ENCODE measurements at places on chromosomes 2 and 18.

DNA sequence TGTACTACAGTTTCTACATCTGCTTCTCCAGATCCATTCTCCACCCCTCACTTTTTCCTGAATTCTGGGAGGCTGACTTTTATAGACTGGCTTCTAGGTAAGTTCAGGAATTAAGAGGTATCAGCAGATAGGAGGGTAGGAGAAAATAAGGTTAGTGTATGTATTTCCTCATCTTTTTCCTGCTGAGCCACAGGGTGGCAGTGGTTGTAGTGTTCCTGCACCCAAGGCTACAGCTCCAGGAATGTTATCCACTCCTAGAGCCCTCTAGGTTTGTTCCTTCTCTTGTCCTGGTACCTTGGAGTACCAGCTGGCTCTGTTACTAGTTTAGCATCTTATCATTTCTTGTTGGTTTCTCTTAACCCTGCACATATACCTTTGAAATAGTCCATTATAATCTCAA lies 40.7 kb upstream of the C2orf66 start:
- DNase-seq, result peak; percentile 52

GRCh38 chr2:101361522-101361921 lies 25.8 kb downstream of the CREG2 start:
- DNase-seq, result no peak

GRCh38 chr18:64178860-64179259 lies 30.0 kb upstream of the LINC00305 start:
- DNase-seq, result no peak

DNA sequence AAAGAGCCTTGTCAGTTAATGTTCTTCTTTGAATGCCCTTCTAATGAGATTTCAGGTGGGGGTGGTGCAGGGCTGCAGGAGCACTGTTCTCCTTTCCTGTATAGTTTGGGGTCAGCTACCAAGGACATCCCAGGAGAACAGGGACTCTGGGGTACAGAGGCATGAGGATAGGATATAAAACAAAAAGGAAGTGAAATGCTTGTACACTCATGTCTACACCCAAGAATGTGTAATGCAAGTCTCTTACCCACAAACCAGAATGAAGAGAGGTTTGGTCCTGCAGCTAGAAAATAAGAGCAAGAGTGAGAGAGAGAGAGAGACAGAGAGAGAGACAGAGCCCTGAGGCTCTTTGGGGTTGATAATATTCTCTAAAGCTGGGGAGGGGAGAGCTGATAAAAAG lies 151.8 kb upstream of the KCTD1 start:
- DNase-seq, result no peak

- DNase-seq, result peak; percentile 79
Observed at GRCh38 chr2:149329489-149330126, 779 bp upstream of the LYPD6 start.

DNA sequence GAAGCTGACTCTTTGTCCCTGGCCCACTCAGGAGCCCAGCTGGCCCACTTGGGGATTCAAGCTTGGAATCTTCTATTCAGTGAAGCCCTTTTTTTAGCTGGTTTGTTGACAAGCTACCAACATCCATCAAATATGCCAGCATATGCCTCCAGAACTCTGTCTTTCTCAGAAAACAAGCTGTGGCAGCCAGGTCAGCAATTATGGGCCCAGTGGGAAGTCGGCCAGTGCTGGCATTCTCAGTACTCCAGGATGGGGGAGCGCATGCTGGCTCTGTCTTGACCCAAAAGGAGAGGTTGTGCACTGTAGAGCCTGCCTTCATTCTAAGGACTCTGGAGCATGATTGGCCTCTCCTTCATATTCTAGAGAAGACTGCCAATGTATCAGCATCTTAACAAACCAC lies 401.5 kb downstream of the CNTNAP5 start:
- DNase-seq, result no peak

DNA sequence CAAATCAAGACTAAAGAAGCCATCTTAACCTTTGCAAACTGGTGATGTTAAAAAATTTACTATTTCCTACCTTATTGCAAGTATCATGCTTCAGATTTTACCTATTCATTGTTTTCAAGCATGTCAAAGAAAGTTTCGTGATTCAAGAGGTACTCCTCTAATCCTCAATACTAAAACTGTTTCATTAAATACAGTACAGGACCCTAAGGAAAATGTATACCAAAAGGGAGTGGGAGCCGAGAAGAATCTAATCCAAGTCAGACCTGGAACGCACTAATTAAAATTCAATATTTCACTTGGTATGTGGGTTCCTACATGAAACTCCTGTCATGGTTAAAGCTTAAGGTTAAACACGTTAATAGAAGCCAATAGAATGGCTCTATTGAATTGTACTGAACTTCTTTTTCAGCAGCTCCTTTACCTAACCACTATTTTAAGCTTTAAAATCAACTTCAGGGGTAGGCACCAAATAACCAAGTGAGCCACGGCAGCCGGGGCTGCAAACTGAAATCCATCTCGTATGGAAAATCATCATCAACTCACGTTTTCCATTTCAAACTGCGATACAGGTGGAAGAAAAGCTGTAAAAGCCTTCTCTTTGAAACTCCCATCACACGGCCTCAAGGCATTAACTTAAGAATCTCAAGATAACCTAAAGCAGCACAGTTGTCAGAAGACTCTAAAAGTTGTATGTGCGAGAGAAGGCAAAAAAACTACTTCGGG lies 188.8 kb downstream of the ZEB2 start:
- no peak for DNase-seq
